ENCODE measurements at places on chromosomes 6 and 20.

- no peak for DNase-seq
Observed at GRCh38 chr6:13535306-13535705, 39.1 kb upstream of the SIRT5 start.

DNA sequence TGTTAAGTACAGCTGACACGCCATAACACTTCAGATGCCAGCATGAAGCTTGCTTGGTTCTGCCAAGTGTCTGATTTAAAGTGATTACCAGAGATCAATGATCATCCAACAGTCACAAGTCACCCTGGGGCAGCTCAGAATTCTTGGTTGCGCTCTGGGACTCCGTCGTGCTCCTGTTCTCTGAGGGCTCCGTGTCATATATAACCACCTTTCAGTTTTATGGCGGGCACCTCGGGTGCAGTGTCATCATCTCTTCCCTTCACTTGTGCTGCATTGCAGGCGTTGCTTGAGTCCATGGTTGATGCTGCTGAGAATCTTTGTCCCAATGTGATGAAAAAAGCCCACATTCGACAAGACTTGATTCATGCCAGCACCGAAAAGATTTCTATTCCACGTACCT is 101.4 kb upstream of the SCGN start:
- DNase-seq, result no peak

- DNase-seq, result no peak
Observed at GRCh38 chr20:59055302-59055701, 12.7 kb upstream of the PRELID3B start.

DNA sequence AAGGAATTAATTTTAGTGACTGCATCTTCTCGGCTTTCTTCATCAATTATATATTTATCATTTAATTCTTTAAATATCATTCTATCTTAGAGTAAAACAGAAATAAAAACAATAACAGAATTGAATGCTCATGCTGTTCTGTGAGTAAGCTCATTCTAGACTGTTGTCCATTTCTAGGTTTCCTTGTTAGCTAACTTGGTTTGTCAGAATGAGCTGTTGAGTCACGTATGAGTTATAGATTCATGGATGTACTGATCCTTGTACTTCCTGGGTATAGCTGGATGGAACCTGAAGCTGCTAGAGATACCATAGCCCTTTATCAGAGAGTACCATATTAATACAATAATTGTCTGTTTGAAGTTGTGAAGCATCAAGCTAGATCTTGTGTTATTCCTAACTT is 515.3 kb downstream of the TENT5A start:
- DNase-seq, result no peak

- no peak for DNase-seq
Observed at GRCh38 chr6:82953871-82954270, 111.8 kb downstream of the UBE3D start.

DNA sequence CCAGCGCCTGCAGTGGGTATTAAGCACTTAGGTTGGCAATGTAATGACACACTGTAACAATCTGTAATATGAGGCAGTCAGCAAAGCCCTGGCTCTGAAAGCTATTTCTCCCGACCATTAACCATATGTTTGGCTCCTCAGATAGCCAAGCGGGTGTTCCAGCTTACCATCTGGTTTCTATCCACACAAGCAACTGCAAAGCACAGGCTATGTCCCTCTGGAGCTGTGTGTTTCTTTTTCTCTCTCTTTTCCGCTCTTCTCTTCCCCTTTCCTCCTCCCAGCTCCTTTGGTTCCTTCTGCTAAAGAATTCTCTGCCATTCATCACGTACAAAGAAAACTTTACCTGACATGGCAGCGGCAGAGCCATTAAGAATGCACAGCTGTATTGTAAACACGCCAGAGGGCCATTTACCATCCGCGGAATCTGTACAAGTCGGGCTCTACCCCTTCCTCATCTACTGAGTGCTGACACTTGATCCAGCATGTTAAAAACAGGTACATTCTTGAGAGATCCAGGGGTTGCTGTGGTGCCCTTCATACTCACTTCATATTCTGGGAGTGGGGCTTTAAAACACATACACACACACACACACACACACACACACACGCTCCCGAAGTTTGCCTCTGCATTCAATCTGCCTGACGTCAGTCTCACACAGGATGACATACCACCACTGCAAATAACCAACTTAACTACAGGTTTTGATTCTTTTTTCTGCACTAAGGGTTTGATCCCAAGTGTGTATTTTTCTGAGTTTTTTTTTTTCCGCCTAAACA is 77.2 kb downstream of the BACH2 start:
- no peak for DNase-seq

GRCh38 chr6:106674541-106675229 is 45.3 kb downstream of the QRSL1 start:
- no peak for DNase-seq
